ENCODE measurements at places on chromosomes 7 and 10.

DNA sequence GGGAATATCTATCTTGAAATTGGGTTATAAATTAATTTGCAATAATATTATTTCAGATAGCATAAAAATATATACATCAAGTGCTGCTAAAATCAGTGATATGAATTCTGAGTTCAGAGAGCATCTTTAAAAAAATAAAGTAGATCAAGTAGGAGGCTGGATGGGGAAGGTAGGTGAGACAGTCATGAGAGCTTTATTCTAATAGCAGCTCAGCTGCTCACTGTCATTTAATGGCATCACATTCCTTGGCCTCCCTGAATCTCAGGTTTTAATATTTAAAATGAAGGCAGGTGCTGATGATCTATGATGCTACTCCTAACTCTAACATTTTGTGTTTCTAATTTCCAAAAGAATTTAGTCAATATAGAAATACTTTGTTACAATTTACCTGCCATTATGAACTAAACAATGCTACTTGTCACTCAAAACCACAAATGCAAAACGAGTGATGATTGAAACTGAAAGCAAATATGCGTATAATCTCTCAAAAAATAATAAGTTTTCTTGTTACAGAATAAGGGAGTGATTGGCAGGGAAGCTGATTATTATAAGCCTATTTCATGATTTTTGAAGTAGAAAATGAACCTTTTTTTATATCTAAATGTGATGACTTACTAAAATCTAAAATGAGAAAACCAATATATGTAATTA lies 147.6 kb upstream of the CSTF2T start:
- DNase-seq, result no peak

GRCh38 chr7:119514326-119514725 lies 758.6 kb upstream of the KCND2 start:
- DNase-seq, result no peak

- no peak for DNase-seq
These were observed 248.4 kb downstream of the BMPER start for GRCh38 chr7:34153656-34154270.

GRCh38 chr10:6748981-6749635 lies 169.0 kb upstream of the PRKCQ start:
- peak; percentile 88 for DNase-seq

DNA sequence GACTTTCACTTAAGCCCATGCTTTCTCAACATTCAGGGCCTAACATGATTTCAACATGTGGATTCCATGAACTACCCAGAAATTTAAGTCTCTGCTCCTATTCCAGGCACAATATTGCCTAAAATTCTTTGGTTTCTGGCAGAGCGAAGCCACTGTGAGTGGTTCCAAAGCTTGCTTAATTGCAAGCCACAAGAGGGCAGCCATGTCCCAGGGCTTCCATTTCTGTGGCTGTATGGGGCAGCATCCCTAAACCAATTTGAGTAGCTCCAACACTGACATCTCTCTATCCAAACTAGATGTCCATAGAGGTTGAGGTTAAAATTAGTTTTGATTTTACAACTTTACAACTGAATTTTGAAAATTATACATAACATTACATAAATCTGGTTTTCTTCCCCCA lies 56.3 kb upstream of the MDFIC start:
- DNase-seq, result peak; percentile 73

- no peak for DNase-seq
These were observed 74.3 kb downstream of the SVOPL start for GRCh38 chr7:138626846-138627245.

DNA sequence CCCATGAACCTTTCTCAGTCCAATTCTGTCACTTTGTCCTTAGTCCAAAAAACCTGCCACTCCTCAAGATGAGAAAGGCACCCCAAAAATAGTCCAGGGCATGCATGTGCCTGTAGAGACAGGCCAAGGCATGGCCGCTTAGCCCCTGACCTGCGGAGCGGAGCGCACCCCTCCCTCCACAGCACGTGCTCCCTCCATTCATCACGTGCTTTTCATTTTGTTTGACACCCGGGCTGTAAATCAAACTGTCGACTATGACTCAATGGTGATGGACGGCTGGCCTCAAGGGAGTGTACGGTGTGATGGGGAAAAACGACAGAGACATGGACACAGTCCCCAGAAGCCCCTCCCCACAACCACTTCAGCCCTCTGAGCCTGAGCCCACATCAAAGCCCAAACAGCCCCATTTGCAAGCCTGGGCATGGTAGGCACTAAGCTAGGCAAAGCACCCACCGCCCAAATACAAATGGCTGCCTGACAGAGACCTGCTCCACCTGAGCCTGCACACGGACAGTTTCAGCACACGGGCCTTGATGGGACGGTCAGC lies 90.6 kb downstream of the ZRANB1 start:
- no peak for DNase-seq

DNA sequence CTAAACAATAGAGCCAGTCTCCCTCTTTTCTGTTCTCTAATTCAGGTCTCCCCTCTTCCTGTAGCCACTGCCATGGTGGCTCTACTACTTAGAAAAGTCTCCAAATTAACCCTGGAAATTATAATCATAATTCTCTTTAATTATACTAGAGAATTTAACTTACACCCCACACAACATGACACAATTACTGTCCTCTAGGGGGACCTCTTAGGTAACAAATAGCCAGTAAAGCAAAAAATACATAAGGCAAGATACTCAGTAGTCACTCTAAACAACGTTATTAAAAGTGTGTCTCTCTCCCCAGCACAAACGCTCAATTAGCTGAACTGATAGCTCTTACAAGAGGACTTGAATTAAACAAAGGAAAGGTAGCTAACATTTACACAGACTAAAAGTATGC lies 44.3 kb upstream of the ZNF107 start:
- DNase-seq, result no peak

DNA sequence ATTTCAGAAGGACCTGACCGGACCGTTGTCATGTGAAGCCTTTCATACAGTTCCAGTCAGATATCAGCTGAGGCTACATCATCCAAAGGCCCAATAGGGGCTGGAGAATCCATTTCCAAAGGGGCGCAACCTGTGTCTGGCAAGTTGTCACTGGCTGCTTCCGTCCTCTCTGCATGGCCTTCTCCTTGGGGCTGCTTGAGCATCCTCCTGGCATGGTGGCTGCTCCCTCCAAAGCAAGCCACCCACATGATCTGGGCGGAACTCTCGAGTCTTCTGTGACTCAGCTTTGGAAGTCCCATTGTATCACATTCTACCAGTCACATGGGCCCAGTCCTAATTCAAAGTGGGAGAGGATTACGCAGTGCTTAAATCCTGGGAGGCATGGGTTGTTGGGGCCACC lies 207.0 kb upstream of the SHH start:
- no peak for DNase-seq

DNA sequence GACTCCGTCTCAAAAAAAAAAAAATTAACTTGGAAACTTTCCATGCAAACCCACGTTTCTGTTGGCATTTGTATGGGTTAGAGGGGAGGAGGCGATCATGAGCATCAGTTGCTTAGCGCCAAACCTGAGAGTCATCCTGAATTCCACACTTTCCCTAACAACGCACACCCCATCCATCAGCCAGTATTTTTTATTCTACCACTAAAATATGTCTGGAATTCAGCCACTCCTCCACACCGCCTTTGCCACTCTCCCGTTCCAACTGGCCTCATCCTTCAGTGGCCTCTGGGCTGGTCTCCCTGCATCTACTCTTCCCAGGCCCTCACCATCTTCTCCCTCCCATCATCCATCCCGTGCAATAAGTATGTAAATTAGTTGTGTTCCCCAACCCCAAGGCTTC lies 4.7 kb upstream of the LMBR1 start:
- peak; percentile 25 for DNase-seq

DNA sequence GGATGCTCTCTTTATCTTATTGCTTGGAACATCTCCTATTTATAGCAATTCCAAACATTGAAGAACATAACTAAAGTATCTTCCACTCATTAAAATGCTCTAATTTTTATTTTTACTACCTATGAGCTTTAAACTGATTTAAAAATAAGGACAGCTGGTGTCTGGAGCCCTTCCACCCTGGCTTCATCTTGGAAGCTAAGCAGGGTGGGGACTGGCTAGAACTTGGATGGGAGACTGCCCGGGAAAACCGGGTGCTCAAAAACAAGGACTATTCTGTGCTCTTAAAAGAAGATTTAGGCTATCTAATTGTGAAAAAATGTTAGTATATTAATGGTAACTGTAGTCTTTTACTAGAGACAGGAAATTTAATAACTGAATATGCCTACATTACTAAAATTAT lies 69.2 kb downstream of the ARMC3 start:
- DNase-seq, result peak; percentile 16

DNA sequence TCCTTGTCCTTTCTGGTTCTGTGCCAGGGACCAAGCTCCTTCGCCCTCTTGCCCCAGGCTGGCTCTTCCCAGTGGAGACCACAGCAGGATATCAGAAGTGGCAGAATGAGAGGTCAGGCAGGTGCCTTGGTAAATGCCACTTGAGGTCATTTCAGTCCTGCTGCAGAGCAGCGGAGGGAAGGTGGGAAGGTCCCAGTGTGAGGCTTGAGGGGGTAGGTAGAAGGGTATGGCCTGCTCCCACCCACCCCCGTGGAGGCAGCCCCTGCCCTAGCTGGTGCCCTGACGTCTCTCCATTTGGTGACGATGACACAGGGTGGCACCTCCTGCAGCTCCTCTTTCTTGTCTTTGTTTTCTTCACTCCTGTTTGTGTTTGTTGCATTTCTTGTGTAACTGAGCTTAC lies 538.8 kb downstream of the TCERG1L start:
- no peak for DNase-seq

DNA sequence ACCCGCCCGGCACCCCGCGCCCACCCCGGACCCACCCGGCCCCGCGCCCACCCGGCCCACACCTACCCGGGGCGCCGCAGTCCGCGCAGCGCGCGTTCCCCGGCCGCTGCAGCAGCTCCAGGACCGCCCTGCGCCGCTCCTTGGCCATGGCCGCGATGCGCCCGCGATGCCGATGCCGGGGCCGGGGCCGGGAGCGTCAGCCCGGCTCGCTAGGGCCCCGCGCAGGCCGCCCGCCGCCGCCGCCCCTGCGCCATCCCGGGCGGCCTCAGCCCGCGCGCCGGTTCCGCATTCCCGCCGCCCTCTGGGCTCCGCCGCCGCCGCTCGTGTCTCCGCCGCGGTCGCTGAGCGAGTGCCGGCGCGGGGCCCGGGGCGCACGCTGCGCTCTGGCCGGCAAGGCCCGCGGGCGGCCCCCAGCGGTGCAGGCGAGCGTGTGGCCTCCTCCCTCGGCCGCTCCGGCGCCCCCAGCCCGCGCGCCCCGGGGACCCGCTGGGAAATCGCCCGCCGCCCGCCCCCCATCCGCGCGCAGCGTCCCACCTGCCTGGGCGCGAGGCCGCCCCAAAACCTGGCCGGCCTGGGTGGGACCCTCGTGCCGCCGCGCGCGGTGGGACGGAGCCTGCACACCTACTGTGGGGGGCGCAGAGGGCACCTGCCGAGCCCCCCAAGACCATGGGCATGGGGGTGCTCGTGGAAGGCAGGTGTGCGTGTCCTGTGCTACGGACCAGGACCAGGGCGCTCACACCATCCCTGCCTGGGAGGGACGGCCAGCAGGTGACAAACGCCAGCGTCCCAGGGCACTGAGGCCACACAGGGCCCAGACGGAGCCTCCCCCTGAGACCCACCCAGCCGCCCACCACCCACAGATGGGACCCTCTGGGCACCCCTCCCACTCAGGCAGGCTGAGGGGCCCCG lies at the start of gene ADAP1:
ADAP1 (minus strand) TSS at position 351 of the 909 bp plus-strand sequence; CDS start at position 148, 203 bp downstream.
- peak; percentile 50 for DNase-seq

DNA sequence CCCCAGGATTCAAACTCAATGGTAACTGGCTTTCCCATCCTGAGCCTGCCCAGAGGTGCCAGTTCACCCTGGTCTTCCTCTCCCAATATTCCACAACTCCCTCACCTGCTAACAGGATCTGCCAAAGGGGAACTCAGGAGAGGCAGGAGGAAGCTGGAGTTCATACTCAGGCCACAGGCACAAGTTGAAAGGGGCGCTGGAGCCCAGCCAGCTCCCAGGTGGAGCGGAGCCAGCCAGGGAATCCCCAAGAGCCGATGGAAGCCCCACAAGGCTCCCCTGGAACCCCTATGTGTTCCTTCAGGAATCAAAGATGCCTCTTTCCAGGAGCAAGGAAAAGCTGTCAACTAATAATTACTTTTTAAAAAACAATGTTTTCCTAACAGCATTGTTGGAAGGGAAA lies 63.5 kb downstream of the SH3PXD2A start:
- DNase-seq, result no peak

GRCh38 chr7:87877366-87878040 lies 1.2 kb downstream of the DBF4 start:
- peak; percentile 3 for DNase-seq

- peak; percentile 75 for DNase-seq
These were observed 521 bp downstream of the LIMK1 start for GRCh38 chr7:74083928-74084721.

DNA sequence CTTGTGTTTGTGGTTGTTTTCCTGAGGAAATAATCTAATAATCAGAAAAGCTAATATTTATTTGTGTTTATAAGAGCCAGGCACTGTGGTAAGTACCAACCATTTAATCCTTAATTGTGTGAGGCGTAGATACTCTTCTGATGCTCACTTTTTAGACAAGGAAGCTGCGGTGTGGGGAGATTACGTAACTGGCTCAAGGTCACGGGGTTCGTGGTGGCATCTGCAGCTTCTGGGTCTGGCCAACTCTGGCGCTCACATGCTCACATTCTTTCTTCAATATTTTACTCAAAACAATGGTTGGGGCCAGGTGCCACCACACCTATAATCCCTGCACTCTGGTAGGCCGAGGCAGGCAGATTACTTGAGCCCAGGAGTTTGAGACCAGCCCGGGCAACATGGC lies 77.6 kb downstream of the RALA start:
- no peak for DNase-seq

GRCh38 chr10:88765816-88766215 lies 6.0 kb downstream of the LIPN start:
- no peak for DNase-seq
